ENCODE measurements at places on chromosomes 2 and 18. TPM values are rescaled to one million over a fixed set of nuclear protein-coding genes. Genes with fewer than 3 reads are reported as not detected.

Gene ANKRD44
- total RNA-seq: 1.0 TPM

Gene HMSD
- total RNA-seq: not detected

Gene NETO1
- not detected for total RNA-seq

Gene IL36B
- under 0.01 TPM for total RNA-seq

Gene SH3BP4
- total RNA-seq: 35.2 TPM

Gene PTPRN
- not detected for total RNA-seq

Gene VWA3B
- 0.07 TPM for total RNA-seq

Gene SLC8A1
- total RNA-seq: 7.2 TPM

Gene CNTNAP5
- total RNA-seq: not detected

Gene SATB2
- 0.68 TPM for total RNA-seq

Gene ALKAL2
- not detected for total RNA-seq

Gene CERKL
- 0.36 TPM for total RNA-seq

Gene ANKRD36C
- total RNA-seq: 5.1 TPM

Gene CYP27A1
- 0.64 TPM for total RNA-seq

Gene SERPINB13
- total RNA-seq: 16.7 TPM

Gene ERBB4
- not detected for total RNA-seq

Gene ZNF892
- total RNA-seq: 12.9 TPM

Gene ELOA2
- total RNA-seq: not detected

Gene TSHZ1
- total RNA-seq: 2.1 TPM

Gene SLC16A14
- 7.0 TPM for total RNA-seq

Gene KCNIP3
- total RNA-seq: 1.6 TPM

Gene IKZF2
- total RNA-seq: 4.1 TPM

Gene NT5DC4
- total RNA-seq: 0.07 TPM

Gene YWHAQ
- total RNA-seq: 197 TPM

Gene CD28
- total RNA-seq: not detected

Gene ACOXL
- total RNA-seq: not detected

Gene IL18RAP
- 0.21 TPM for total RNA-seq

Gene GREB1L
- total RNA-seq: 1.6 TPM

Gene DNAH7
- 0.14 TPM for total RNA-seq

Gene AMMECR1L
- total RNA-seq: 44.4 TPM

Gene LOXL3
- 0.34 TPM for total RNA-seq

Gene CNGA3
- not detected for total RNA-seq

Gene GALR1
- total RNA-seq: not detected
